ENCODE measurements at places on chromosomes 11 and 22. TPM values are rescaled to one million over a fixed set of nuclear protein-coding genes. Genes with fewer than 3 reads are reported as not detected.

DNA sequence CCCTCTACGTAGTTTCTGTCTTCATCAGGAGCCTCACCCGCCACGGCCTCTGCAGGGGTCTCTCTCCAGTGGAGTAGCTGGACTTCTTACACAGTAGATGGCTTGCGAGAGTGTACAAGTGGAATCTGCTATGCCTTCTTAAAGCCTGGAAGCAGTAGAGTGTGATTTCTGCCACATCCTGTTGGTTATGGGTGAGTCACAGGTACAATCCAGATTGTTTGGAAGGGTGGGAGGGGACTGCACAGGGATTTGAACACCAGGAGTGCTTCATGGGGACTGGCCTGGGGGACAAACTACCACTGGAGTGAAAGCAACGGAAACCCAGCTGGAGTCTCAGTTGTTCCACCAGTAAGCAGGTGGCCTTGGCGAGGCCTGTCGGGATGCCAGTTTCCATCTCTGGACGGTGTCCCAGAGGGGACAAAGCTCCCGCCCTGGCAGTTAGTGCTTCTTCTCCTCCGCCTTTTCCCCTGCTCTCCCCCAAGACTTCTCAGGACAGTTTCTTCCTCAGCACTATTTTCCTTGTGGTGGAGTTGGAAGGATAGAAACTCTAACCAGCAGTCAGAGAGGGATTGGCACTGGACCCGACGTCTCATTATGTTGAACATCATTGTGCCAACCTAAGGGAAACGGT lies 85.0 kb upstream of the RCN1 start:
- peak; percentile 56 for DNase-seq

GRCh38 chr11:122843281-122844141 lies 5.2 kb downstream of the CRTAM start:
- no peak for DNase-seq

DNA sequence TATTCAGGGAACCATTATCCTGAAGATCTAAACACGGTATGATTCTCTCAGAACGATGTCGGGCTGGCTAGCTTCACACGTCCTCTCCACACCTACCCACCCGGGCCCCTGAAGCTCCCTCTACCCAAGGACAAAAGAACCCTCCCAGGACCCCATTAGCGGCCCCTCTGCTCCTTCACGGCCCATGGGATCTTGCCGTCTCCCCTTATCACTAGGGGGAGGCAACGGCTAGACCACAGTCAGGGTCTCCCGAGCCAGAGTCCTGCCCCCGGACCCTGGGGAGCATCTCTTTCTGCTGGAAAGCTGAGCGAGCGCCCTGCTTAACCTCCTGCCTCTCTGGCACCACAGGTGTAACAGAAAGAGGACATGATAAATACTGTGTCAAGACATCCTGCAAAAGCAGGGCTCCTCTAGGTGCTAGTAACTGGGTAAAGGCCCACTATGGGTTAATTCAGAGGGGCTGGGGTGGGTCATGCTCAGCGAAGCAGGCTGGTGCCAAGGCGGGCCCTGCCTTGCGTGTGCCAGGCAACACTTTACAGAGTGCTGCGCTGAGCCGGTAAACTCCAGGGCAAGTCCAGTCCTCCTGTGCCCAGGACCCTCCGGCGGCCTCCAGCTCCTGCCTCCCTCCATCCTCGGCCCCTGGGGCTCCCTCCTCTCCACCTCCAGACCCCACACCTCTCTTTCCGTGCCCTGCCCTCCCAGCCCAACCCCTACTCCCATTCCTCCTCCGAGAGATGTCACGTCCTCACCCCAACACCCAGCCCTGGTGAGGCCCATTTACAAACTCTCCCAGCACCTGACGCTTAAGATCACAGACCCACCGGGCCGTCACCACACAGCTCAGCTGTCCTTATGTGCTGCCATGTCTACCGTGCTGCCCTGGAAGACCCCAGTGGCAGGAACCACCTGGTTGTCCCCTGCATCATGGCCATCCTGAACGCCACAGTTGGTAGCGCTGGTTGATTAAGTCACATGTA lies 3.0 kb downstream of the TOLLIP start:
- DNase-seq: no peak

- peak; percentile 40 for DNase-seq
Observed at GRCh38 chr22:41198027-41198580, 7.0 kb upstream of the L3MBTL2 start.

- no peak for DNase-seq
Observed at GRCh38 chr11:118126082-118126838, 26.4 kb downstream of the SCN4B start.

- no peak for DNase-seq
Observed at GRCh38 chr22:36037102-36037758, 8.6 kb upstream of the RBFOX2 start.

GRCh38 chr11:115179636-115180035 lies 324.6 kb downstream of the CADM1 start:
- DNase-seq: no peak

DNA sequence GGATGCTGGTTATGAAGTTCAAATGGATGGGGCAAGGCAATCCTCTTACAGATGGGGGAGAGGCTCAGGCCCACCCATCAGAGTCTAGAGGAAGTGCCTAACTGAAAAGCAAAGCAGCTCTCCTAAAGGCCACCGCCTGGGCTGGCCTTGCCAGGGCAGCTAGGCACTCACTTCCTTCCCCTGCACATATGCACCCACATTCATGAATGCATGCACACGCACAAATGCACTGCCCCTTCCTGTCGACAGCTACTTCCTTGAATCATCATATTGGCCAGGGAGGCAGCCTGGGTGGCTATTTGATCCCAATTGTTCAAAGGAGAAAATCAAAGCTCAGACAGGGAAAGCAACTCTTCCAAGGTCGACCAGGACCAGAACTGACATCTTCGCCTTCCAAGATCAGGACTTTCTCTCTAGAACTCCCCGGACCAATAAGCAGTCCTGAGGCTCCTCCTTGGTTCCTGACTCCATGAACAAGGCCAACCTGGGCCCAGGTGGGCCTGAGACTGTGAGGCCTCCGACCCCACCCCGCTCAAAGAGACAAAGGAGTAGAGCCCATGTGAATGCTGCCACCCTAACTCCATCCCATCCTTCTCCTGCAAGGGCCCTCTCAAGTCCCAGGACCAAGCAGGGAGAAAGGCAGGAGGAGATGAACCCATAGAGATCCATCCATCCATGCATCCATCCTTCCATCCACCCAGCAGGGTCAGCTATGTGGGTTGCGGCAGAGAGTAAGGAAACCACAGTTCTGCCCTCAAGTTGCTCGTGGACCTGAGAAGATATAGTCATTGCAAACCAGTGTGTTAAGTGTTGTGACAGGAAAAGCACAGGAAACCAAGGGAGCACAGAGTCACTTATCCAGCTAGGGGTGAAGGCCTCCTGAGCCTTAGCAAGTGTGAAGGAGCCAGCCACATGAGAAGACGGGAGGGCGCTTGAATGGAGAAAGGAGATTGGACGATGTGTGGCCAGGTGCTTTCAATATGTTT lies 35.4 kb upstream of the LMO1 start:
- no peak for DNase-seq

DNA sequence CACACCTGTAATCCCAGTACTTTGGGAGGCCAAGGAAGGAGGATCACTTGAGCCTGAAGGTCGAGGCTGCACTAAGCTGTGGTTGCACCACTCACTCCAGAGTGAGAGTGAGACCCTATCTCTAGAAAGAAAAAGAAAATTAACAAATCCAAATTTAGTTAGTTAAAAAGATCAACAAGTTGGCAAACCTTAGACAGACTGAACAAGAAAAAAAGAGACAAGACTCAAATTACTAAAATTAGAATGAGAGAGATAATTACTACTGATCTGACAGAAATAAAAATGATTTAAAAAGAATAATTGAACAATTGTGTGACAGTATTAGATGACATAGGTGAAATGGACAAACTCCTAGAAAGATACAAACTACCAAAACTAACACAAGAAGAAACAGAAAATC lies 13.6 kb downstream of the CHEK2 start:
- no peak for DNase-seq

DNA sequence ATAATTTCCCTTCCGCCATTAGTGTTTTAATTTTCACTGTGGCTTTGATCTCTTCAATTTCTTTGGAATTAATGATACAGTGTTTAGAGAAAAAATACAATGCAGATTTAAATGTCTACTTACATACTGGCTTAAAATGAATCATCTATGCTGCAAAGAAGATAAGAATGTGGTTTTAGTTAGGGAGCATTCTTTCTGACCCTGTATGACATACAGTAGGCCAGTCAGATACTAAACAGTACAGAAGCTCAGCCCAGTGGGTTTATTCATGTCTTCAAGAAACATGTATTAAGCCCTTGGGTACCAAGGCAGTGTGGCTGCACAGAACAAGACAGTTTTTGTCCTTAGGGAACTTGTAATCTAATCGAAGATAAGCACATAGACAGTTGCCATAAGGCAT lies 268.8 kb downstream of the DDX10 start:
- DNase-seq: no peak

DNA sequence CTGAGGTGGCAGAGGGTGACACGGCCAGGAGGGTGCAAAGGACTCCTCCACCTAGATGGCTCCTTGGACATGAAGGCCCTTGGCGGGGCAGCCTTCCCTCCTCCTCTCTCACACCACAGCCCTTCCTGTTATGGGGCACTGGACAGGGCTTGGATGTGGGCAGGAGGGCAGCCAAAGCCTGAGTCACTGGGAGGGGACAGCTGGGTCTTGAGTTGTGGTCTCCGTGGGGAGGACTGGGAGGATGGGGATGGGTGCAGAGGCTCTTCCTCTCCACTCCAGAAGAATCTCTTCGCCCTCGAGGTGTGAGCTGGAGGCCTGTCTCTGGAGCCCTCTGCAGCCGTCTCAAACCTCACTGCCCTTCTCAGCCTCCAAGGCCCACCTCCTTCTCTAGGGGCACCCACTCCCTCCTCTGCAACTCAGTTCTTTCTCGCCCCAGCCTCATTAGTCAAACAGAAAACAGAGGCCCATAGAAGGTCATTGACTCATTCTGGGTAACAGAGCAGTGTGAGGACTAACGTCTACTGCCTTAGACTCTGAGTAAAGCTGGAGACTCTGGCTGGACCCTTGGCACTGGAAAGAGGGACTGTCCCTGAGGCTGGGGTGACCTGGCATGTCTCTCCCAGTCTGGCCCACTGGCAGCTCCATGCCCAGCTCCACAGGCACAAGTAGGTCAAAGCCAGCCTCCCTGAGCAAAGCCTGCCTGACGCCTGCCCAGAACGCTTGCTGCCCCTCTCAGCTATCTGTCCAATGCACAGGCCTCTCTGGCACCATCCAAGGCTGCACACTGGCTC lies 47.5 kb upstream of the CDON start:
- no peak for DNase-seq

DNA sequence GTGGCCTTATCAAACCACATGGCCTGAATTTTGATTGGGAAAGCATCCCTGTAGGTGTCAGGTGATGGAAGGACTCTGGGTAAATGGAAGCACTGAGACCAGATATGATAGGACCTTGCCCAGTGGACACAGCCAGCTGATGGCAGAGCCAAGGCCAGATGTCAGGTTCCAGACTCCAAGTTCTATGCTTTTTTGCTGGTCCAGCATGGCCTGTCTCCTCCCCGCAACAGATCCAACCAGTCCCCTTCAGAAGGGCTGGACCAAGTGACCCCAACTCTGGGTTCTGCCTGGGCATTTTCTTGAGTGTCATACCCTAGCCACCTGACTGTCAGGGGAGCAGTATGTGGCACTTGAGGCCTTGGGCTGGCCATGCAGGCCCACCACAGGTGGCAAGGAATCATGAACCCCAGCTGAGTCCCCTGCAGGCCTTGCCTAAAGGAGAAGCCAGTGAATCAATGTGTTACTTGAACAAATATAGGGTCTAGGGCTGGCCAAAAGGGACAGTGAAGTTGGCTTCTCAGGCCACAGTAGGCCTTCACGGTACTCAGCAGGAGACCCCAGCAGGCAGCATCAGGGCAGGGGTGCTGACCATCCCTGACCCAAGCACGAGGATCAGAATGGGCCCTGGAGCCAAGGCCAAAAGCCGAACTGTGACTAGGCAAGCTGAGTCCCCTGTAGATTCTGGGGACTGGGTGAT lies 27.1 kb downstream of the KCNQ1OT1 start:
- DNase-seq: no peak

OR51B2 gene
- polyA plus RNA-seq: not detected

CTNND1 gene
- 79.0 TPM for polyA plus RNA-seq

C22orf42 gene
- polyA plus RNA-seq: 3.9 TPM

ZBTB16 gene
- 10.3 TPM for polyA plus RNA-seq

OR5D13 gene
- polyA plus RNA-seq: not detected

TSSK2 gene
- polyA plus RNA-seq: not detected

ANKK1 gene
- polyA plus RNA-seq: 0.12 TPM

All from brain (organoid and tissue), 16 donors.